ENCODE measurements at places on chromosomes 4 and X.

- DNase-seq = no peak
These were observed 97.6 kb downstream of the RAB28 start for GRCh38 chr4:13386405-13387107.

- no peak for DNase-seq
These were observed 154.8 kb upstream of the PDE5A start for GRCh38 chr4:119783189-119783983.

- no peak for DNase-seq
These were observed 255.6 kb downstream of the DHX15 start for GRCh38 chr4:24328711-24329110.

- no peak for DNase-seq
These were observed 45.2 kb upstream of the TRIM2 start for GRCh38 chr4:153159016-153159415.

GRCh38 chr4:148112231-148112982 lies 329.8 kb downstream of the NR3C2 start:
- no peak for DNase-seq

DNA sequence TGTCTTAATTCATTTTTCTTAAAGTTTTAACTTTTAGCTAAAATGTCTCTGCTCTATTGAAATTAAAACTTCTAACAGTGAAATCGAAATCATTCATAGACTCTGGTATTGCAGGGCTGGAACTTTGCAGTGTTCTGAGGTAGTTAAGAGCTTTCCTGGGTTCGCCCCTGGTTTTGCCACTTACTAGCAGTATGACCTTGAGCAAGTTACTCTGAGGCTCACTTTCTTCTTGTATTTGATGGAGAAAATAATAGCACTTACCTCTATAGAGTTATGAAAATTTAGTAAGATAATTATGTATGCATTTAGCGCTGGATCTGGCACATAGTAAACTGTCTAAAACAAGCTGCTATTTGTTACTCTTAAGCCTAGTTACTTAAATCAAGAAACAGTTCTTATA lies 1.7 kb downstream of the SLAIN2 start:
- DNase-seq = no peak

DNA sequence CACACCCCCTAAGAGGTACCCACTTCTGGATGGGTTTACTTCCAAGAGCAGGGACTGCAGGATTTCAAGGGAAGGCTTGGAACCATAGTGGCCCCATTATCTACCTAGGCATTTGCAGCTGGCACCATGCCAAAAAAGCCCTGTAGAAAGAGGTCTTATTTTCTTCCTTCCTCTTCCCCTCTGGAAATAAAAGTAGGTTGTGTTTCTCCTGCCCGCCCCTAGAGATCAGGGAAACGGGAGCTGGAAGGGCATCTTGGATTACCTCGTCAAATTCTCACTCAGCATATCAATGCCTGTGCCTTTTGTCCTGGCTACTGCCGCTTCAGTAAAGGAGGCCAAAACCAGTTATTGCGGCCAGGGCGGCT lies 1.6 kb downstream of the SCD5 start:
- DNase-seq = peak; percentile 37

- DNase-seq = no peak
These were observed 426.2 kb upstream of the MAGEB2 start for GRCh38 chrX:29788991-29789699.

DNA sequence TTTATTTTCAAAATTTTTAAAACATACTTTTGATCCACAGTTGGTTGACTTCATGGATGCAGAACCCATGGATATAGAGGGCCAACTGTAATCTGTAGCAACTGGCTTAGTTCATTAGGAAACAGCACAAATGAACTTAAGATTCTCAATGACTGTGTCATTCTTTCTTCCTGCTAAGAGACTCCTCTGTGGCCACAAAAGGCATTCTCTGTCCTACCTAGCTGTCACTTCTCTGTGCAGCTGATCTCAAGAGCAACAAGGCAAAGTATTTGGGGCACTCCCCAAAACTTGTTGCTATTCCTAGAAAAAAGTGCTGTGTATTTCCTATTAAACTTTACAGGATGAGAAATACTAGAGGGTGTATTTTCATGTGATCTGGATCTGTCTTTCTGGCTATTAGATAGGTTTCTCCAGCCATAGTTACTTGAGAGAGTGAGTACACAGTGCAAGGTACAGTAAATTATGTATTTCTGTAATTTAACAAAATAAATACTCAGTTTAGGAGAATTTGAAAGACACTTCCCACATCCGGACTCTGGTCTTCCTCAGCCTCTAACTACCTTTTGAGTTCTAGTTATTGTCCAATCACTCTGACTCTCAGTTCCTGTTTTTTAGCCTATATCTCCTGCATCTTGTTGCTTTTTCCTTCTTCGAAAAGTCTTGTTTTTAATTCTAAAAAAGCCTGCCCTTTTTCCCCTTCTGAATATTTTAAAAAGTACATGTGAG lies 21.8 kb downstream of the TLR2 start:
- no peak for DNase-seq

All from HuH-7 (cell line).